ENCODE measurements at places on chromosomes 1 and 21.

DNA sequence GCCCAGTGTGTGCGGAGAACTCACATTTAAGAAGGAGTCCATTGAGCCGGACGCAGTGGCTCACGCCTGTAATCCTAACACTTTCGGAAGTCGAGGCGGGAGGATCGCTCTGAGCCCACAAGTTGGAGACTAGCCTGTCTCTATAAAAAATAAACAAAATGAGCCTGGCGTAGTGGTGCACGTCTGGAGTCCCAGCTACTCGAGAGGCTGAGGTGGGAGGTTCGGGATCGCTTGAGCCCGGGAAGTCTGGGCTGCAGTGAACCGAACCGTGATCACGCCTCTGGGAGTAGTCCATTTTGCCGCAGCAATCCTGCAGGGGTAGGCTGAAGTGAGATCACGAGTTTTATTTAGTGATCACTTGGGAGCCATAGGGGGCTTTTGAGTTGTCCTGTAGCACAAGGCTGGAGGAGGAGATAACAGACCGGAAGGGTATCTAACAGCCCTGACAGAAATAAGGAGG lies 497 bp upstream of the FUCA1 start:
- no peak for DNase-seq

DNA sequence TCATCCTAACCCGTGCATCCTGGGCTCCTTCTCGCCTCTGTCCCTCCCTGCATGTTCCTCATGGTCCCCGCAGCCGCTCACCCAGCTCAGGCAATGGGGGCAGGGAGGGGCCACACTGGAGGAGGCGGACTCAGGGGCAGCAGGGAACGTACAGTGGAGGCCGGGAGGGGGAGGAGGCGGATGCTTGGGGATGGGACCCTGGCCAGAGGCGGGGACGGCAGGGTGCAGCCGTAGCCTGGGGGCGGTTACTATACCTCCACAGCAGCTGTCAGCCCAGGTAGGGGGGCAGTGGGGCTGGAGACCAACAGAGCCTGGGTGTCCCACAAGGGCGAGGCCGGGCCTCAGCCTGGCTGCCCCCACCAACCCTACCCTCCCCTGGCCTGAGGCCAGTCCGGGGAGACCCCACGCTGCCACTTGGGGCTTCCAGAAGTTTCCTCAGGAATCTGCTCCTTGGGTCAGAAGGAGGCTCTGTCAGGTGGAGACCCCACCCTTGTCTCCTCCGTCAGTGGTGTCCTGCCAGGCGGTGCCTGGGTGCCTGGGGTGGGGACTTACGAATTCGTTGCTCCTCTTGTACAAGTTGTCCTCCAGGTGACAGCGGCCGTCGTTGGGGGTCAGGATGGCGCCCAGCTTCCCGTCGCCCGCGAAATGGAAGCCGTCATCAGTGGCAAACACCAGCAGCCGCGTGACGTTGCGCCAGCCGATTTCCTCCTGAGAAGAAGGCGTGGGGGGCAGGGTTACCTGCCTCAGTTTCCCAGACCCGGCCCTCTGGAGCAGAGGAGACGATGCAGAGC lies 20.7 kb downstream of the ITGB2 start:
- DNase-seq = no peak

DNA sequence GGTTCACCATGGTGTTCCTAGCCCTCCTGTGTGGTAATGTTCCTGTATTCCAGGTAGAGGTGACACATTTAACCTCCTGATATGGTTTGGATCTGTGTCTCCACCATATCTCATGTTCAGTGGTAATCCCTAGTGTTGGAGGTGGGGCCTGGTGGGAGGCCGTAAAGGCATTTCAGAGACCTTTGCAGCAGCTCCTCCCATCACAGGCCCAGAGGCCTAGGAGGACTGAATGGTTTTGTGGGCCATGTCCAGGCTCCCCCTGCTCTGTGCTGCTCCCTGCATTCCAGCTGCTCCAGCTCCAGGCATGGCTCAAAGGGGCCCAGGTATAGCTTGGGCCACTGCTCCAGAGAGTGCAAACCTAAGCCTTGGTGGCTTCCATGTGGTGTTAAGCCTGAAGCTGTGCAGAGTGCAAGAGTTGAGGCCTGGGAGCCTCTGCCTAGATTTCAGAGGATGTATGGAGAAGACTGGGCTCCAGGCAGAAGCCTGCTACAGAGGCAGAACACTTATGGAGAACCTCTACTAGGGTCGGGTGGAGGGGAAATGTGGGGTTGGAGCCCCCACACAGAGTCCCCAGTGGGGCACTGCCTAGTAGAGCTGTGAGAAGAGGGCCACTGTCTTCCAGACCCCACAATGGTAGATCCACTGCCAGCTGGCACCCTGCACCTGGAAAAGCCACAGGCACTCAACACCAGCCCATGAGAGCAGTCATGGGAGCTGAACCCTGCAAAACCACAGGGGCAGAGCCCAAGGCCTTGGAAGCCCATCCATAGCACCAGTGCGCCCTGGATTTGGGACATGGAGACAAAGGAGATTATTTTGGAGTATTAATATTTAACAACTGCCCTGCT lies 10.0 kb downstream of the SELENBP1 start:
- DNase-seq = no peak

DNA sequence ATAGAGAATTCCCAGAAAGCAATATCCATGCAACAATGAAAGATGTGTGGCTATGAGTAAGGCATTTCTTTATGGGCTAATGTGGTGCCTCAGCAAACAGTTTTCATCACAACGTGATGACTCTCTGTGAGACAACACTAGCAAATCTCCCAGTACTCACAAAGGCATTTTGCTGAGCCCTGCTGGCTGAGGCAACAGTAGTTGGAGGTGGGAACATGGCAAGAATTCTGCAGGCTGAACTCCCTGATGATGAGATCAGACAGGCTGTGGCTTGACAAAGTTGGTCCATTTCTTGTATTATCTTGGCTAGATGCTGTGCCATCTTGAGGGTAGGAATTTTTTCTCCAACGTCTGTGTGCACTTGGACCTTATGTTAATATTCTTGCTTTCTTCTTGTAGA lies 24.6 kb downstream of the PROX1 start:
- DNase-seq = no peak

DNA sequence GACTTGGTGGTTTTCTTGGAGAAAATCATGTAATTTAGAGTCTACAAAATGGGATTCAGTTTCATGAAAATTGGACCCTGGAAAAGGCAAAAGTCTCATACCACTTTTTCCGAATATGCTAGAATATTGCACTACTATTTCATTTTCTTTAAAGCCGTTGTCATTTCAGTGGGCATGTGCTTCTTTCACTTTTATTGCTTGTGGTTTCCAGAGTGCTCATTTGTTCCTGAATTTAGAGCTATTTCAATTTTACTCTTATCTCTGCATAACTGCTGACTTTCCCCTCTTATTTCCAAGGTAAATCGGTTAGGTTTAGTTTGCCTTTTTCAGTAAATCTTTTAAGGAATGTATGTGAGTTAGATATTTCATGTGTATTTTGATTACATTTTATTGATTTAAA lies 11.6 kb downstream of the HHAT start:
- DNase-seq = no peak

GRCh38 chr1:157004327-157004726 lies 41.2 kb downstream of the ARHGEF11 start:
- DNase-seq = no peak

DNA sequence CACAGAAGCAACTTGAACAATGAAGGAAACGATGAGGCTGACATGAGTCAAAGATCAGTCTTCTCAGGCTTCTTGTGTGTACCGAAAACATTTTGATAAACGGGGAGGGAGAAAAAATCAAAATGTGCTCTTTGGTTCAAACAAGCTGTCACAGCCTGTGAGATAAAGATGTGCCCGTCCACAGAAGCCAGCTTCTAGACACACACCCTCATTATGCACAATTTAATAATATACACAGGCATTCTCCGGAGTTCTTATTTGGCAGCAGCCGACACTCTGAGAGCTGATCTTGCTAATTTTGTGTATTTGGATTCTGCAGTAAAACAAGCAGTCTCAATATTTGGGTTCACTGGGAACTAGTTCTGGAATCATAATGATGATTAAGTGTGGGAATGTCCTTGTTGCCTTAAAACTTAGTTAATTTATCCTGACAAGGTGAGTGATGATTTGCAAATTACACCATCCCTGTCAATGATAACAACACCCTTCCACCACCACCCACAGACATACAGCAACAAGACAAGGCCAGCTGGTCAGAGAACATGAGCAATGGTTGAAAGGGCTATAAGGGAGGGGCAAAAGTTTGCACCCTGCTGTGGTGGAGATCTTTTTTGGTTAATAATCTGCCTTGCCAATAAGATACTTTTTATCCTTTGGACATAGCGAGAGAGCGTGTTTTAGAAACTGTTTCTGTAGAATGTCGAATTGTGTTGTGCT lies 269.9 kb upstream of the KIAA0040 start:
- no peak for DNase-seq

- no peak for DNase-seq
Measured at GRCh38 chr1:32052887-32053286, 19.9 kb upstream of the TMEM39B start.

GRCh38 chr1:63773815-63774616 lies at the start of gene ROR1:
TSS of gene ROR1 (plus strand) at chr1:63774017.
- peak; percentile 66 for DNase-seq

DNA sequence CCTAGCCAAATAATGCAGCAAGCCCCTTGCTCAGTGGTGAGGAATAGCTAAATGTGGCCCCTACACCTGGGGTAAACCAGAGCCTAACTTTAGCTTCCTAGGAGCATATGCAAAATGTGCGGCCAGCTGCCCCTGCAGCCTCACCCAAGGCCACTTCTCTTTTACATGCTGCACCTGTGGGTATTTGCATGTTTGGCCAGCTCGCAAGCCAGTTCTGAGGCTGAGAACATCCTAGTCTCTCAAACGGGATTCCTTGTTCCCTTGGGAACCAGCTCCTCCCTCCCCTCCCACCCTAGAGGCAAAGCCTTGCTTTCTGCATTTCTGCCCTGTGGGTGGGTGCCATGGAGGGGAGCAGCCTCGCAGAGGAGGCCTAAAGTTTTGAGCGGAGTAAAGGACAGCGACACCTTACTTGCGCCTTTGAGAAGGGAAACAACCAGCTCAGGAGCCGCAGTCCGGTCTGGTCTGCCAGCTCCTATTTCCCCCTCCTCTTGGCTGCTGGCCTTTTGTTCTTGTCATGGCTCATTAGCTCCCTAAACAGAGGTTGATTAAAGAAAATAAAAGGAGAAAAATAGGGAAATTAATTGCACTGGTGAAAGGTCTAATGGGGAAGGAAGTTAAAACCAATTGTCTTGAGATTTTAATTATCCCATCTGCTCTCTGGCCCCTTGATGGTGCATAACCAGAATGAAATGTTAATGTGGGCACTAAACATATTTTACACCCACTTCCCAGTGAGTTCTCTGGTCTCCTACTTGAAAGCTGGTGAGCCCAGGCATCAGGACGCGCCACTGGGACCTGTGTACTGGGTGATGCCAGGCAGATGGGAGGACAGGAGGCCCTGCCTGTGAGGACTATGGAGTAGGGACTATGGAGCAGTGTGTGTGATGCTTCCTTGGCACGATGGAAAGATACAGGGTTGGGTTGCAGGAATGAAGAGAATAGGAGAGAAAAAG lies 68.7 kb downstream of the TEX35 start:
- DNase-seq = no peak

GRCh38 chr1:211329764-211330201 lies 3.1 kb downstream of the TRAF5 start:
- DNase-seq = peak; percentile 36

DNA sequence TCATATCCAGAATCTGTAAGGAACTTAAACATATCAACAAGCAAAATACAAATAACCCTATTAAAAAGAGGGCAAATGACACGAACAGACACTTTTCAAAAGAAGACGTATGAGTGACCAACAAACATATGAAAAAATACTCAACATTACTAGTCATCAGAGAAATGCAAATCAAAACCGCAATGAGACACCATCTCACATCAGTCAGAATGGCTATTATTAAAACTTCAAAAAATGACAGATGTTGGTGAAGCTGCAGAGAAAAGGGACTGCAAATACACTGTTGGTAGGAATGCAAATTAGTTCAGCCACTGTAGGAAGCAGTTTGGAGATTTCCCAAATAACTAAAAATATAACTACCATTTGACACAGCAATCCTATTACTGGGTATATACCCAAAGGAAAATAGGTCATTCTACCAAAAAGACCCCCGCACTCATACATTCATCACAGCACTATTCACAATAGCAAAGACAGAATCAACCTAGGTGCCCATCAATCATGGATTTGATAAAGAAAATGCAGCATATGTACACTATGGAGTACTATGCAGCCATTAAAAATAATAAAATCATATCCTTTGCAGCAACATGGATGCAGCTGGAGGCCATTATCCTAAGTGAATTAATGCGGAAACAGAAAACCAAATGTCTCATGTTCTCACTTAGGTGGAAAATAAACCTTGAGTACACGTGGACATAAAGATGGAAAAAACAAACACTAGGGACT lies 230.1 kb upstream of the RAB4A start:
- no peak for DNase-seq

DNA sequence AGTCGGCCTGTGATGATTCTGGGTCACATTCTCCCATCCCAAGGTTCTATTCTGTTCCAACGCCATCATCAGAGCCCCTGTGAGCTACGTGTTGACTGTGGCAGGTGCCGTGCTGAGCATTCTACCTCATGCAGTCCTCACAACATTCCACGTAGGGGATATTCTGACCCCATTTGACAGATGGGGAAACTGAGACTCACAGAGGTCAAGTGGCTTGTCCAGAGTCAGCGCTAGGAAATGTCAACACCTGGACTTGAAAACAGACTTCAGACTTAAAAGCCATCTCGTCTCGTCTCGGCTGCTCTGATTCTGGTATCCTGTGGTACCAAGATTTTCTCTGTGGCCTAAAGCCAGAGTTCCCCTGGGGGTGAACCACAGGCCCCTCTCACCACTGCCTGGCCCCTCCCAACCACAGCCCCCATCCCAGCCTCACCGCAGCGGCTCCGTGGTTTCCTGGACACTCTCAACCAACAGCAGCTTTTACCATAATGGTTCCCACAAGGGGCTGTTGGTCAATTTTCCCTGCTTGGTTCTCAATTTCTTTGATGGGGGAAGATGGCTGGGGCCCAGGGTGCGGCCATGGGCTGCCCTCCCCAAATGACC lies 39.6 kb downstream of the SDC3 start:
- DNase-seq = no peak

DNA sequence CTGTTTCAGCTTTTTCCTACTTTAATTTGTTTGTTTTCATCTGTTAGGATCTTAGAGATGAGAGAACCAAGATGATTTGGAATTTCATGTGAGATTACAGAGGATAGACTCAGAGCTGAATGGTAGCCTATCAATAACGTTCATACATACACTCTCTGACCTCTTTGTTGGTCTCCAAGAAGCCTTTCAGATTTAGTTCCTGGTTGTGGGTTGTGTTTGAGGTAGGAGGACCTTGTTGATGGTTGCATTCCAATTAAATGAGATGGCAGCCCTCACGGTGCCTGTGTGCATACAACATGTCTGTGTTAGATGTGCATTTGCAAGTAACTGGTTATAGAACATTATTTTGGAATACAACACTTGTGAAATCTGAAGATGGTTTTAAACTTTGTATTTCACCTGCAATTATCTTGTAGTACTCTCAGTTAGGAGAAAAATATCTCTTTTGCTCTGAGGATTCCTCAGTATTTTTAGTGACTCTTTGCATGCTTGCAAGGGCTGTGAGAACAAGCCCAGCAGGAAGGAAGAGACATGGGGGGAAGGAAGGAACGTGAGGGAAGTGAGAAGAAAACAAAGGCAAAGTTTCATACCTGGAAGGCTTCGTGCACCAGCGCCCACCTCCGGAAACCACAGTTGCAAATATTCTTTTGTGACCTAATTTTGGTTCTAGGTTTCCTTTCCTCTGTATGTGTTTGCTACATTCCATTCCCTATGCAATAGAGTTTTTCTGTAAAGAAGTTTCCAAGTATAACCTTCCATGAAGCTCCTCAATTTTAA lies 291.8 kb downstream of the DISC1 start:
- peak; percentile 47 for DNase-seq

All from activated CD4-positive, alpha-beta T cell treated with anti-CD3 and anti-CD28 coated beads, Interleukin-2, amount 10 ng/mL, durations not matched to agents 7 days and 5 days (primary cell).